ENCODE measurements at places on chromosomes 16 and 17.
A peak's percentile ranks its signal among the peaks of the same experiment; 100 is the strongest.

DNA sequence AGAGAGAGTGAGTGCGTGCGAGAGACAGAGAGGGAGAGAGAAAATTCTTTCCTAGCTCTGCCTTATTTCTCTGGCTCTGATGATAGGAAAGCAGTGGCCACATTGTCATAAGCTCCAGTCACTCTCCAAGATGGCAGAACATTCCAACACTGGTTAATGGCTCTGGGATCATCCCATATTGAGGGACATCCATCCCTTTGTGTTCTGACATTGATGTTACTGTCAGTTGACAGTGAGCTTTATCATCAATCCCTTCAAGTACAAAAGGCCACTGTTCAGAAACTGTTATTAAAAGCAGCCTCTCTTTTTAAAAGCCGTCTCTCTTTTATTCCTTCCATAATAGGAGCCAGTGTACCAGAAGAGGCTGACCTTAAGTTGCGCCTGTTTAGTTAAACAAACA is 1084.9 kb upstream of the RBFOX1 start:
- no peak for DNase-seq

DNA sequence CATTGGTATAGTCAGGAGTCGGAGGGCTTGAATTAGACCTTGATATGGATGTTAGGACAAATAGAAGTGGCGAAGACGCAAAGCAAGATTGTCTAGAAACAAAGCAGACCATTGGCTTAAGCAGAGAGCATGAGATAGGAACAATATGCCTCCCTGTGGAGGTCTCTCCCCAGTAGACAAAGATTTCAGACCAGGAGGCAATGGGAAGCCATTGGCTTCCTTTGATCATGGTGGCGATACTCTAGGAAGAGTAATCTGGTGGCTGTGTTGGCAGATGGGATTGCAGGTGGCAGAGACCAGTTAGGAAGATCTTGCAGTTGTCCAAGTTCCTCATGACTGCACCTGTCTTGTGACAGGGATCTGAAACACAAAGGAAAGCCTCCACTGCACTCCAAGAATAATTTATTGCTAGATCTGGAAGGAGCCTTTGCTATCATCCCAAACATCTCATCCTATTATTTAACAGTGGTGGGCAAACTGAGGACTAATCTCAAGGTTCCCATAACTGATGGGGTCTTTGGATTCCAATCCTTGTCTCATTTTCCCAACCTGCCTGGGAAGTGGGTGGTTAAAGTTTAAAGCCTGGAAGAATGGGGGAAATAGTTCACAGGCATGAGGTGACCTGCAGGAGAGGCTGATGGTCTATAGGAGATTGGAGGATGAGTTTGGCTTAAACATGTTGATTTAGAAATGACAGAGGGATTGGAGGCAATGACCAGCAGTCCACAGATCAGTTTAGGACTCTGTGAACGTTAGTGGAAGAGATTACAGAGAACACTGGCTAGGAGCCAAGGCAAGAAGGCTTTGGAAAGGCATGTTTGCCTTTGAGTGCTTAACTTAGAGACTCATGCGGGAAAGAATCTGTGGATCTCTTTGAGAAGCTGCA is 37.0 kb downstream of the HLF start:
- DNase-seq, result no peak

DNA sequence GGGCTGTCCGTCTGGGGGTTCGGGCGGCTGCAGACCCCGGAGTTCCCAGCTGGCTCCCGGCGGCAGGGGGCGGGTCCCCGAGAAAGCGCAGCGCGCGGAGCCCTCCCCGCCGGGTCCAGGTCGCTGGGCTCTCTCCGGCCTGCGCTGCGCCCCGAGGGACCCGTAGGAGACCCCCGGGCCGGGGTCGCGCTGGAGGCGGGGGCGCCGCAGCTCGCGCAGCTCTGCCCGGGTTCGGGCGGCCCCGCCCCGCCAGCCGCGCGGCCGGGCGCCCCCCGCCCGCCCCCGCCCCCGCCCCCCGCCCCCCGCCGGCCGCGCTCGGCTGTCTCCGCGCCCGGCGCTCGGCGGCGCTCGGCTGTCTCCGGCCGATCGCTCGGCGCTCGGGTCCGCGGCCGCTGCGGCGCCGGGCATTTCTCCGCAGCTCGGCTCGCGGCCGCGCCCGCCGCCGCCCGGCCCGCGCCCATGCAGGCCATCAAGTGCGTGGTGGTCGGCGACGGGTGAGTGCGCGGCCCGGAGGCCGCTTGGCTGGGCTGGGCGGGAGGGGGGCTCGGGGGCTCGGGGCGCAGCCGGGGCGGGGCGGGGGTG is at the start of gene RAC3:
Gene RAC3, plus strand, starts transcription at position 376 of the 582 bp plus-strand sequence. Its CDS starts 84 bp downstream, at position 460.
- DNase-seq, result no peak

DNA sequence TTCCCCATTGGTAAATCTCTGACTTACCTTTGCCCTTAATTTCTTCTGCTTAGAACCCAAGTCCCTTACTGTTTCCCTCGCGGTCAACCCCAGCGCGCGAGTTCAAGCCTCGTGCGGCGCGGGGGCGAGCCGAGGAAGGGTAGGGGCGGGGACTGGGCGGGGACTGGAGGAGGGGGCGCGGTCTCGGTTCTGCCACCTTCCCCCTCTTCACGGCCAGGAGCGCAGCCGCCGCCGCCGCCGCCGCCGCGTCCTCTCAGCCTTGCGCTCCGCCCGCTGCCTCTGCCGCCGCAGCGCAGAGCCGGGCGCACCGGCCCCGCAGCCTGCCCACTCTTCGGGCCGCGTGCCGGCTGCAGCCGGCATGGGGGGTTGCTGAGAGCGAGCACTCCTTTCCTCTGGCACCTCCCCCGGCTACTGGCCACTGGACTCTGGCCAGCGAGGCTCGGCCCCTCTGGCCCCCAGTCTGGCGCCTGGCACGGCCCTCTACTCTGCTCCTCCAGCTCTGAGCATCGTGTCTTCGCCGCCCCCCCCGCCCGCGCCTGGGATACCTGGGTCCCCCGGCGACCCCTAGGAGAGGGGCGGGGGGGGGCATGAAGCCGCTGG is at the start of gene RAPGEFL1:
Gene RAPGEFL1, plus strand, starts transcription at position 196 of the 600 bp plus-strand sequence. Its CDS starts 392 bp downstream, at position 588.
- DNase-seq, result peak; percentile 68

DNA sequence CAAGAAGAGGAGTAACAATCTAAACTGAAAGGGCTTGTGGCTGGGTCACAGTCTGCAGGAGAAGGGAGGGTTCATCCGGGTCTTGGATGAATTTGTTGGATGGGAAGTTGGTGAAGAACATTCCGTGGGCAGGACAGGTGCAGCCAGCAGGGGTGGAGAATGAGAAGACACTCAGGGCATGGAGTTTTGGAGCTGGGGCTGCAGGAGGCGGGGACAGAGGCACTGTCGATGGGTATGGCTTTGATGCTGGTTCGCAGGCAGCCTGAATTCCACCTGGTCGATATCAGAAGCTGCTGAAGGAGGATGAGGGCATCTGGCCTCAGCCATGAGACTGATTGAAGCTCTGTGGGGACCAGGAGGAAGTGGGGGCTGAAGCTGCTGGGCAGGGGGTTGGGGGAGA is 36.1 kb upstream of the CBFA2T3 start:
- no peak for DNase-seq
